ENCODE measurements at places on chromosomes 3 and 15.

DNA sequence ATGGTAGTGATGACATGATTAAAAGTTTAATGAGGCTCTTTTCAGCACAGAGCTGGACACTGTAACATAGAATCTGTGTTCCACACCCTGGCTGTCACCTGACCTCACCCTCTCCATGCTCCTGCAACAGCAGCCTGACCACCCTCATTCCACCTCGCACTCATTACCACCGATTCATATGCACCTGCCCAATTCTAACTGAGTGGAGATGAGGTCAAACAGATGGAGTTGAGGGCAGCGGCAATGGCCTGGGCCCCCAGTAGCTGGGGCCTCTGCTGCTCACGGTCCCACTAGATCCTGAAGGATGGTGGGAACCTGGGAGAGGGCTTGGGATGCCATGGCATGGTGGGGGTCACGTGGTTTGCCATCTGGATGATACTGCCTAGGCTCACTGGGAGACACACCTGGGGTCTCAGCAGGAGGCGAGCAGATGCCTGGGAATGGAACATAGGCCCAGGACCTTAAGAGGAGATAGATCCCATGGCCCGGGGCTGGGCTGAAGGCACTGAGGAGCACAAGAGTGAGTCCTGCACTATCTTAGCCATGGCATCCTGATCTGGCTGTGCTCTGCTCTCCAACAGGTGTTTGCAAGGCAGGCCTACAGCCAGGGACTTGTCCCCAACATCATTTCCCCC, 1.3 kb downstream of the SCN5A start:
- no peak for DNase-seq

GRCh38 chr3:126967386-126967785, 15.5 kb upstream of the PLXNA1 start:
- no peak for DNase-seq

- no peak for DNase-seq
Measured at GRCh38 chr3:29991198-29991597, 615.2 kb upstream of the TGFBR2 start.

DNA sequence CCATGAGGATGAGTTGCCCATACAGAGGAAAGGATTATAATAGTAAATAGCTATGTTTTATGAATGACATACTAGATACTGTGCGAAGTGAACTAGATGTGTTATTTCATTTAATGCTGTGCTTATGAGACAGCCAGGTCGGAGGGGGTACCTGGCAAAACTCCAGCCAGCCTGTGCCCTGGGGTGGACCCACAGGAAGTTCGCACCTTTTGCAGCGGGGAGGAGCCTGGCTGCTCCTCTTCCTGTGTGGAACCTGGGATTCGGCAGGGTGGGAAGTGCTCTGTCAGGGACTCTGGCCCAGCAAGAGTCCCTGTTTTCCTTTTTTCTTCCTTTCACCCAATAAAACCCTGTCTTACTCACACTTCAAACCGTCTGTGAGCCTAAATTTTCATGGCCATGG, 452.2 kb downstream of the IL5RA start:
- DNase-seq: no peak

DNA sequence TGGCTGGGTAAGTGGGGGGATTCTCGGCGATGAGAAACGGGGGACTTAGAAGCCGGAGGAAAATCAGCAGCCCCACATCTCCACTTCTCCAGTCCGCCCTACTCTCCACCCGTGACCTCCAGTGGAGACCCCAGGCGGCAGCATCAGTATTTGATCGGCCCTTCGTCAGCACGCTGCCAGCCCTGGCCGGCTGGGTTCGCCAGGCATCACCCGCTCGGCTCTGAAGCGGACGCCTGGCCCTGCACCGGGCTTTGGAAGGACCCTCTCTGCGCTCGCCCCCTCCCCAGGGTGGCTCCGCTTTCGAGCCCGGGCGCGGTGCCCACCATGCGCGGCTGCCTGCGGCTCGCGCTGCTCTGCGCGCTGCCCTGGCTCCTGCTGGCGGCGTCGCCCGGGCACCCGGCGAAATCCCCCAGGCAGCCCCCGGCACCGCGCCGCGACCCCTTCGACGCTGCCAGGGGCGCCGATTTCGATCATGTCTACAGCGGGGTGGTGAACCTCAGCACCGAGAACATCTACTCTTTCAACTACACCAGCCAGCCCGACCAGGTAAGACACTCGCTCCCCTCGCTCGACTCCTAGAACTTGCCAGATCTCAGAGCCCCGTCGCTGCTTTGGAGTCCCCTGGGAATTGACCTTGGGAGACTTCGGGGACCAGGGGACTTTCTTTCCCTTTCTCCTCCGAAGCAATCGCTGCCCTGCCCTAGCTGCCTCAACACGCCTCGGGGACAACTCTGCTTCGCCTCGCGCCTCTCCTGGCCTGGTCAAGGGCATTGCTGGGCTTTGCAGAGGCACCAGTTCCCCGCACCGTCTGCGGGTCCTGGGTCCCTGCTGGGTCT, 561 bp downstream of the SIDT1 start:
- peak; percentile 40 for DNase-seq

DNA sequence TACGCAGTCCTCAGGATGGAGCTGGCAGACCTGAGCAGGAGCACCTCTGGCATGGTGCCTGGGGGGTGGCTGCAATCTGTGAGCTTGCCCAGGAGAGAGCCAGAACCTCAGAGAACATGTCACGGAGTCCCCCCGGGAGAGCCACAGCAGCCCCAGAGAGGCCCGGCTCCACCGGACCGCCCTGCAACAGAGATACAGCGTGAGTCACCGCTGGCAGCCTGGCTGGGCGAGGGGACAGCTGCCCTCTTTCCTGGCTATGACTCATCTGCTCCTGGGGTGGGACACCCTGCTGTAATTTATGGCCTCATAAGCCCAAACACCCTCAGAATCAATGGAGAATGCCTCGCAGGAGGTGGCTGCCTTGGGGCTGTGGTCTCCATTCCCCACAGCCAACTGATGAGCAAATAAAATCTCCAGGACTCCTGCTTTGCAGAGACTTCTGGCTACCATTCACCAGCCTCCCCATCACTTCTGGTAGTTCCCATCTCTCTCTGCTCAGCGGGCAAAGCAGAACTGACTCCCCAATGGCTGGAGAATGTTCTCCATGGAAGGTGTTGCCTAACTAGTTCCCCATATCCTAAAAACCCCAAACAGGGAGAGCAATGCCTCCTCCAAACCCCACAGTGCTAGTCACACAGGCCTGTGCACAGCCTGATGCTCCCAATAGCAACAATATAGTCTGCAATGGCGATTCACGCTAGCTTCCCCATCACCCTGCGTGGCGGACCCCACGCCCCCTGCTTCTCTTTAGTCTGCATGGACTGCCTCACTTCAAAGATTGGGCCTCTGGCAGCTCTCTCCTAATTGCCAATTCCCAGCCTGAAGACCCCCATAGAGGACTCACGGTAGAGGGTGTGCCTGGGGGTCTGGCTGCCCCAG, 21.6 kb downstream of the ACSBG1 start:
- DNase-seq: peak; percentile 65

- no peak for DNase-seq
Measured at GRCh38 chr15:41561104-41561776, 2.2 kb downstream of the TYRO3 start.

- DNase-seq: no peak
Measured at GRCh38 chr15:37891766-37892368, 42.6 kb upstream of the TMCO5A start.

- DNase-seq: no peak
Measured at GRCh38 chr3:190877925-190878324, 15.4 kb upstream of the GMNC start.

DNA sequence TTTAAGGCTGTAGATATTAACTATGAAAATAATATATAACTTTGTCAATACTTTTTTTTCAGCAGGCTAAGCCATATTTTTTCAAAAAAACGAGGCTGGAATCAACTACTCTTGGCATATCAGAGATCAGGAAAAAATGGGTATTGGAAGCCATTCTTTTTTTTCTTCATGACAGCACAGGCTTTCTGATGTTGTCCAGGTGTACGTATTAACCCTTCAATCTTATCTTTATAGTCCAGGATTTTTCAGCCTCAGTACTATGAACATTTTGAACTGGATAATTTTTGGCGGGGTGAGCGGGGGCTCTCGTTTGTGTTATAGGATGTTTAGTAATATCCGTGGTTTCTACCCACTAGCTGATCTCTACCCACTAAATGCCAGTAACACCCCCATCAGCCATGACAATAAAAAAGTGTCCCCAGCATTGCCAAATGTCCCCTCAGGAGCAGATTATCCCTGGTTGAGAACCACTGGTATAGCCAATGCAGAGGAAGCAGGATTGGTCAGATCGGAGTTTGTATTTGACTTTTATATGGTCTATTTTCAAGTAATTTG, 52.0 kb downstream of the PLCL2 start:
- DNase-seq: no peak

DNA sequence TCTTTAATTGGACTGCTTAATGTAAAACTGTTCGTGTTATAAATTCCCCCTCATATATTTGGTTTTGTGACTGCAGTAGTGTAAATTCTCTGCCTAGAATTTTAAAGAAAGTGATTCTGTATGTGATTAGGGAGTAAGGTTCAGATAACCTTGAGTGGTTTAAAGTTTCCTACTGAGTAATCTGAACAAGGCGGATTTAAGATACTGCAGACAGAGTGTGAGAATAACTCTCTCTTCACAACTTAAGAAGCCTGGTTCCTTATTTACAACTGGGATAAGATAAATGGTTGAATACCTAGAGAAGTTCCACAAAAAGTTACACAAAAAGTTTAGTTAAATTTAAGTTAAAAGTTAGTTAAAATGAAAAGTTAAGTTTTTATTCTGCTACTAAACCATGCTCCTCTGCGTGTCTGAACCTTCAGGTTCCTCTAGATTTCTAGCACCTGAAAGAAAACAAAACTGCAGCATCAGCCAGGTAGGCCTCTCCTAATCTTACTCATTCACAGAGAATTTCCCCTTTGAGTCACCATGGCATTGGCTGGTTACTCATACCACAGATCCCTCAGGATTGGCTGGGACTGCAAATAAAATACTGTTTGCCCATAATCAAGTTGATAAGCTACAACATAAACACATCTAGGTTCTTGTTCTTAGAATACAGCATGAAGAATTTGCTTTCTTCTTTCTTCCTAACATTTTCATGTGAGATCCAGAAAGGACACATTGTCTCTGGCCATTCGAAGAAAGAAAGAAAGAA, at the start of gene ARL14:
TSS of gene ARL14 (plus strand) at position 614 of the 757 bp plus-strand sequence. CDS start 187 bp downstream, outside the sequence.
- no peak for DNase-seq

- no peak for DNase-seq
Measured at GRCh38 chr3:15538345-15538744, 16.8 kb upstream of the COLQ start.

GRCh38 chr3:108565506-108565905, 23.7 kb downstream of the CIP2A start:
- no peak for DNase-seq

- DNase-seq: no peak
Measured at GRCh38 chr3:13461169-13462124, 18.7 kb upstream of the HDAC11 start.

DNA sequence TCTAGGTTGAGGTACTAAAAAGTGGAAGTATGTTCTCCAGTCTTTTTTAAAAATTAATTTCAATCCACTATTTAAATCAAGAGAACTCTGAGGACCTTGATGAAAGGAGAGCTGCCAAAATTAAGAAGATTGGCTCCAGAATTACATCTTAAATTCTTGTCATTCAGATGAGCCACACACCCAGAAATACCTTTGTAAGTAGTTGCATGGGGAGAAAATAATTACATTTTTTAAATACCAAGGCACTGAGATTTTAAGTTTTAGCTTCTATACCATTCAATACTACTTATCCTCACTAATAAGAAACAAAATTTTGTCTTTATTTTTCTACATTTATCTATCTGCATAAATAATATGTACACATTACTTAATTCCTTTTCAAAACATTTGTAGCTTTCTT, 1132.8 kb downstream of the OTOL1 start:
- no peak for DNase-seq

- no peak for DNase-seq
Measured at GRCh38 chr3:55903680-55904079, 416.6 kb upstream of the WNT5A start.

DNA sequence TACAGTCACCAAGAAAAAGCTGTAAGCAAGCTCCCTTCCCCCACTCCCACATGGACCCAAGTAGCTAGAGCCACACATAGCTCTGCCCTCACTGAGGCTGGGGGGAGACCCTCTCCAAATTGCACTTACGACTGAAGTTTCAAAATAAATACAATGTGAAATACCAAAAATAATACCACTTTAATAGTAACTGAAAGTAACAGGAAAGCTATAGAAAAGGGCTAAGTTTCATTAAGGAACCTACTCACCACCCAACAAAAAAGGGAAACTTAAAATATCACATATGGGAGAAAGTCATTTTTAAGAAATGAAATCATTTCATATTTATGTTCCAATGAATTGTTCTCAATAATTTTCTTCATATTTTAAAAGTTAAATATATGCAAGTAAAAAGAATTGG, 130.4 kb upstream of the UBE2E2 start:
- DNase-seq: no peak

DNA sequence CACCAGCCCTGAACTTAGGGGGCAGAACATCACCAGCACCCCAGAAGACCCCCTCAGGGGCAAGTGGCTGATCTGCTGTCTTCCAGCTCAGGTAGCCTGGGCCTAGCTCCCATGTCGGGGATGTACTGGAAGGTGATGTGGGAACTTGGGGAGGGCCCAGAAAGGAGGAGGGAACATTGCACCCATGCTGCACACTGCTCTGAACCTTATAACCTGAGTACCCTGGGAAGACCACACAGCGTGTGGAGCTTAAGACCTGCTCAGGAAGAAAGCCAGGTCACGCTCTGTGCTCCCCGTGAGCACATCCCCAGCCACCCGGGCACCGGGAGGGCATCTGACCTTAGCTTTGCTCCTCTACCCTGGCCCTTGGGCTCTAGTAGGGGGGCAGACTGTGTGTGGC, 159.4 kb downstream of the ATP10A start:
- DNase-seq: no peak

- DNase-seq: no peak
Measured at GRCh38 chr3:190773948-190774347, 88.5 kb downstream of the GMNC start.

DNA sequence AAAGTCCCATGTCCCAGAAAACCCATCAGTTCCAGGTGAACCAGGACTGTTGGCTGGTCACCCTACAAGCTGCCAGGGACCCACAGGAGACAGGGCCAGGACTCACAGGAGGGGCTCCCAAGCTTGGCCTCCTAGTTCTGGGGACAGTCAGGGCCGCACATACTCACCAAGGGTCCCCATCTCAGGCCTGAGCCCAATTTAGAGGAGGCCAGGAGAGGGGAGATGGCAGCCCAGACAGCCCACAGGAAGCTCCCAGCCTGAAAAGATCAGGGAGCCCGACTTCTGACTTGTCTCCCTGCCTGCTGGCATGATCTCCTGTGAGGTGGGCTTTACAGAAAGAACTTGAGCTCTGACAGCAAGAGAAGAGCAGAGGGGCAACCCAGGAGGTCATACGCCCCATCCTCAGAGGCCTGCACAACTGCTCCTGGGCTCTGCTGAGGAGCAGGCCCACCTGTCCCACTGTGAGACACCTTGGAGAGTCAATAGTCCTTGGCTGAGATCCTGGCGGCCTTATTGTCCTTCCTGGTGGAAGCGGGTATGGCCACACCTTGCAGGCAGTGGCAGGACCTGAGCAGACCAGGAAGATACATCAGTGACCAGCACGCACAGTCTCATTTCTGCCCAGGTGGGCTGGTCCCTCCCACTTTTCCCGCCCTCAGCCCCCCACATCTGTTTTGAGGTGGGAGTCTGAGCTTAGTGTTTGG, 2.5 kb upstream of the ISLR start:
- no peak for DNase-seq

Data from C1 segment of cervical spinal cord (tissue), 14 donors.